Stimulated activated CD4-positive, alpha-beta T cell treated with anti-CD3 and anti-CD28 coated beads, Interleukin-12 subunit alpha, Interleukin-12 subunit beta, amount 100 ng/mL, for 4 hours (primary cell): ENCODE measurements at places on chromosomes 4 and X.

DNA sequence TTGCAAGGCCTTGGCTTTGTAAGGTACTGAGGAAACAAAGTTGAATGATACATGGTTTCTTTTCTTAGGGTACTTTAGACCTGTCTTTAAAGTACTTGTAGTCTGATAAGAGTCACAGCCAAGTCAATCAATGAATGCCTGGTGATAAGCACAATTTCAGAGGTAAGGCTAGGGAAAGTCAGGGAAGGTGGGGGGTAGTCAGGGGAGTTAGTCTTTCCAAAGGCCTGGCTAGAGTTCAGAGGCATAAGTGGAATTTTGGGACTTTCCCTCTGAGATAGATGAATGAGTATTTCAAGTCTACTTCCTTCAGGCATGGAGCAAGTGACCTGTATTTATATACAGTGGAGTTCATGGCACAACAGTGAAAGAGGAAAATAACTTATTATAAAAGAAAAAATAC is 78.3 kb downstream of the SLC4A4 start:
- no peak for DNase-seq

- DNase-seq, result no peak
Observed at GRCh38 chr4:162450531-162451035, 286.8 kb upstream of the FSTL5 start.

DNA sequence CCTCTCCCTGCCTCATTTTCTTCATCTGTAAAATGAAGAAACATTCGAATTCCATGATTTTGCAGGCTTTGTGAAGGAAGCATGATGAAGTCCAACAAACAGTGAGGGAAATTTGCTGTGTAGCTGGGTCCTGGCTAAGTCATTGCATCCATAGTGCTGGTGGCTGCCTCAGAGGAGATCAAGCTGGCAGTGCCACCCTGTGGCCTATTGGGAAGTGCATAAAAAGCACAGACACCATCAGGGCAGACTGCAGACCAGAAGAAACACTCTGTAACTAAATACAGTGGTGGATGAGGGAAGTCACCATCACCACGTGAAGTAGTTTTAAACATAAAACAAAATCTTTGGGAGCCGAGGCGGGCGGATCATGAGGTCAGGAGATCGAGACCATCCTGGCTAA is 40.7 kb upstream of the DDX3X start:
- no peak for DNase-seq

DNA sequence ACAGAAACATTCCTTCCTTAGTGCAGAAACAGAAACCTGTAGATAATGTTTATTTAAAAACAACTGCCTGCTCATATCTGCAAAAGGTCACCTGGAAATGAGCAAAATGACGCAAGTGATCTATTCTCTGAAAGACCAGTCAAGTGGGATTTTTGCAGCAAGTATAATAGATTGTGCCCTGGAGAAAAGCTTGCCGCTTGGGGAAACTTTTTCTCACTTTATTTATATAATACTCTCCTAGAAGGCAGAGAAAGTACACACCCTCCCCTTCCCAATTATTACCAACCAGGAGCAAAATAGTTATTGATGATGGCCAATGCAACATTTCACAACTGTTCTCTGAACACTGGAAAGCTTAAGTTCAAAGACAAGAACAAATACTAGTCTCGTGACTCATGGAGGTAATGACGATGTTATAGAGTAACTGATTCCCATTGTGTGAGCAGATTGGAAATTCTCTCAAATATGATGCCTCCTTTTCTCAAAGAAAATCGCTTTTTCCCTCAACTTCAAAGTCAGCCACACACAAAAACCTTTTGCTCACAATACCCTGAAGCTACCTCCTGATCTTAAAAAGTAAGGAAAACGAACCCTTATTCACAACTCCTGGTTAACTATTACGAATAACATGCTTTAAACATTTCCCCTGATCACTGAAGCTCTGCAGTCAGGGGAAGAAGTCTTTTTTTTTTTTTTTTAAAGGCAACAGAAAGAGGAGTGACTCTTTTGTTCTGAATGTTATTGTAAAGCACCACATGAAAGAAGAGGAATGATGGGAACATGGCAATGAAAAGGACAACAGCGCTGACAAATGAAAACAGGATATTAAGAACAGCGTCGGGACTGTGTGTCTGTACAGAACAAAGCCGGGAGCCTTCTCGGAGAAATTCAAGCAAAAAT is 41.0 kb downstream of the MID1 start:
- DNase-seq, result no peak

GRCh38 chr4:100086766-100087431 is 103.4 kb downstream of the DDIT4L start:
- DNase-seq, result no peak

GRCh38 chrX:126770179-126770578 is 49.4 kb upstream of the PRR32 start:
- no peak for DNase-seq
